Kasumi-1 (cell line): ENCODE measurements at places on chromosomes 6 and 20.

DNA sequence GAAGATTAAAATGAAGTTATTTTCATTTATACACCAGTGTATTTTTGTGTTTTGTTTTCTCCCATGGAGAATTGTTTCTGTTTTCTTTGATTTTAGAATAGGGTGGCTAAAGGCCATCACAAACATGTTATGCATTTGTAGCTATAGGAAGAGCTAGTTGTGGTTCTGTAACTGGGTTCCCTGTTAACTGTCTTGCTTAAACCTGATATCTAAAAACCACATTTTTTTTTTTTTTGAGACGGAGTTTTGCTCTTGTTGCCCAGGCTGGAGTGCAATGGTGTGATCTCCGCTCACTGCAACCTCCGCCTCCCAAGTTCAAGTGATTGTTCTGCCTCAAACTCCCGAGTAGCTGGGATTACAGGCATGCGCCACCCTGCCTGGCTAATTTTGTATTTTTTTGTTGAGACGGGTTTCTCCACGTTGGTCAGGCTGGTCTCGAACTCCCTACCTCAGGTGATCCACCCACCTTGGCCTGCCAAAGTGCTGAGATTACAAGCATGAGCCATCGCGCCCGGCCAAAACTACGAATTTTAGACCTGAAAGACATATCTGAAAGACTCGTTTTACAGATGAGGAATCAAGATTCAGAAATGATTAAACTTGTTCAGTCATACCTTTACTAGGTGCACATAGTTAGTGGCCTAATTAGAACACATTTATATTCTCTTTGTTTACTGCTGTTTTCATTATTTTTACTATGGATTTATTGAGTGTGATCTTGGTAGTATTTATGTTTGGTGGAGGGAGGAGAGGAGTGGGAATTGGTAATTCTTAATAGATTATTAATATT, 18.0 kb downstream of the SCAF8 start:
- DNase-seq = no peak

GRCh38 chr20:50272724-50273446, 82.3 kb downstream of the CEBPB start:
- DNase-seq = peak; percentile 23

DNA sequence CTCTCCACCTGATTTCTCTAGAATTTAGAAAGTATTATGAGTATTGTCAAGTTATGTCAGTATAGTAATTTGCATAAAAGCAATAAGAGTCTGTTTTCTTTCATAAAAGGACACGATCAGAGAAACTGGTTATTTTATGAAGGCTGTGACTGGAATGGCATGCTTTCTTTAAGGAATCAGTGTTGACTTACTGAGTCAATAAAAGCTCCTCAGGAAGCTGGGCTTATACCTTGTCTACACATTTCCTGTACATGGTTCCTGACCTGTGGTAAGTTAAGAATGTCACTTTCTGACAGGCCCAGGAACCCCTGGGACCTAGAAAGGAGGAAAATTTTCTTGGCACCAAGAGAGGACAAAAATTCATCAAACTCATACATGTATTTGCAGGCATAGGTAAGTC, 1224.0 kb upstream of the ADGRB3 start:
- DNase-seq = no peak

DNA sequence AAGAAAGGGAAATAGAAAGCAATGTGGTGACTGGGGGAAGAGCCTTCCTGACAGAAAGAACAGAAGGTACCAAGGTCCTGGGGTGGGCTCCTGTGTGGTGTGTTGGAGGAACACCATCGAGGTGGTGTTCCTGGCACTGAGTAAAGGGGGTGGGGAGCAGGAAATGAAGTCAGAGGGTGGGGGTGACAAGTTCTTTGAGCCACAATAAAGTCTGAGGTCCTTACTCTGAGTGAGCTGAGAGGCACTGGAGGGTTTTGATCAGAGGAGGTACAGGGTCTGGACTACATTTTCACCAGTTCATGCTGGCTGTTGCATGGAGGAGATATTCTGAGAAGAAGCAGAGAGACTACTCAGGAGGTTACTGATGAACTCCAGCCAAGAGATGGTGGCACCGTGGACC, 198.2 kb downstream of the GMPR start:
- DNase-seq = no peak

DNA sequence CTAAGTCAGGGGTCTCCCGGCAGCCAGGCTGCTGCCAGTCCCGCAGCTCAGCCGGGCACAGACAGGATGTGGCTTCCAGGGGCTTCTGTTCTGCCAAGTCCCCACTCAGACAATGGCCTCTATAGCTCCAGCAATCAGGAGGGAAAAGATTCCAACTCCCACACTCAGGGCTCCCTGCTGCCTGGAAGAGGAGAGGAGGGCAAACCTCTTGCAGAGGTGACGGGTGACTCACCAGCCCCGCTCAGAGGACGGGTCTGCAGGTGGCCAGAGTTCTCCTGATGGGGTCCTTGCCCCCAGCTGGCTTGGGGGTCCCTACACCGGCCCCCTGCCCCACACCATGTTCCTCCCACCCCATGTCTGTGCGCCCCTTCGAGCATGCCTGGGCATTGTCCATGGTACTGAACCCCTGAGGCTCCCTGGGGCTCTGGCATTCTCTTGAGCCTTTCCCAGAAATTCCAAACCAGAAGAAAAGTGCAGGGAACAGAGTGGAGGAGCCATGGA, 32.6 kb downstream of the NTSR1 start:
- no peak for DNase-seq

- DNase-seq = no peak
These were observed 374.3 kb upstream of the HSF2 start for GRCh38 chr6:122025104-122025503.
